SK-N-MC (cell line): ENCODE measurements at places on chromosomes 7 and 10.

DNA sequence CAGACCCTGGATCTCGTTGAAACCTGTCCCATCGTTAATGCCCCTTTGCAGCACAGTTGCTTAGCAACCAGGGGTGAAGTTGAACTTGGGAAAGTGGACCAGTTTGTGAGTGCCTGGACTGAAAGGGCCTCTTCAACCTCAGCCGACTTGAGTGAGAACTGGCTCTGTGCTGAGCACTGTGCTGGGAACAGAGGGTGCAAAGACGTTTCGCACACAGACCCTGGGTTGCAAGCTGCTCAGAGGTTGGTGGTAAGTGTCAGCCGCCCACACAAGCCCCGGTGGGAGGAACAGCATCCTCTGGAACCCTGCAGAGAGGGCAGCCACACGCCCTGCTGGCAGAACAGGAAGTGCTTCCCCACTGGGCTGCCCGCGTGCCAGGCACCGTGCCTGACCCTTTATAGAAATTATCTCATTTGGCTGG, 89.2 kb downstream of the CARD11 start:
- DNase-seq, result no peak

GRCh38 chr10:86070278-86070677, 296.3 kb downstream of the GRID1 start:
- DNase-seq, result no peak

- DNase-seq, result no peak
Observed at GRCh38 chr10:53754596-53755250, 982.1 kb upstream of the MBL2 start.

GRCh38 chr10:91980319-91980718, 56.7 kb downstream of the BTAF1 start:
- no peak for DNase-seq

GRCh38 chr7:110759069-110759468, 331.9 kb upstream of the LRRN3 start:
- DNase-seq, result no peak

GRCh38 chr7:104929921-104930320, 84.1 kb upstream of the KMT2E start:
- no peak for DNase-seq

- DNase-seq, result no peak
Observed at GRCh38 chr7:1886361-1887064, 216.4 kb downstream of the ELFN1 start.

DNA sequence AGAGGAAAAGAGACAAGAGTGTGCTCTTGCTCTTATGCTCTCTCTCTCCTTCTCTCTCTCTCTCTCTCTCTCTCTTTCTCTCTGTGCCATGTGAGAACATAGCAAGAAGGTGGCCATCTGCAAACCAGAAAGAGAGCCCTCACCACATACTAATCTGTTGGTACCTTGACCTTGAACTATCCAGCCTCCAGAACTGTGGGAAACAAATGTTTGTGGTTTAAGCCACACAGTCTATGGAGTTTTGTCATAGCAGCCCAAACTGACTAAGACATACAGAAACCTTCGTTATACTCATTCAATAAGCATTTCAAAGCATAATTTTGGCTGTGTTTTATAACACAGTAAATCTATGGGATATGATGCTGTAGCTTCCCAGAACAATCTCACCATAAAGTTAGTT, 56.4 kb upstream of the PLPP4 start:
- no peak for DNase-seq

DNA sequence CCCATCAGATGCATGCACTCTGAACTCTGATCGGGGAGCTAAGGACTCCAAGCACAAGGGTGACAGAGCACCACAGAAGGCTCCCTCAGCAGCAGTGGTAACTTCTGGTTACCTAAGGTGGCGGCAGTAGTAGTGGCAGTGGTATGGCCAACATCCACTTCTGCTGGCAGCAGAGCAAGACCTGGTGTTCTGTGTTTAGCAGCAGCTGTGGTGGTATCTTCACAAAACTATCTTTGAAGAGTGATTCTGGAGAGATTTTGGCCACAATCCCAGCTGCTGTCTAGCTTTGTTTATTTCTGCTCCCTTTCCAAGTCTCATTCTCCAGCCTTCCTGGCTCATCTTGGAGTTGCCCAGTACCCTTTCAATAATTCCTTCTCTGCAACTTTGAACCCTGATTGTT, 102.4 kb upstream of the LRGUK start:
- DNase-seq, result no peak

GRCh38 chr10:125084614-125085257, 75.6 kb downstream of the CTBP2 start:
- no peak for DNase-seq

DNA sequence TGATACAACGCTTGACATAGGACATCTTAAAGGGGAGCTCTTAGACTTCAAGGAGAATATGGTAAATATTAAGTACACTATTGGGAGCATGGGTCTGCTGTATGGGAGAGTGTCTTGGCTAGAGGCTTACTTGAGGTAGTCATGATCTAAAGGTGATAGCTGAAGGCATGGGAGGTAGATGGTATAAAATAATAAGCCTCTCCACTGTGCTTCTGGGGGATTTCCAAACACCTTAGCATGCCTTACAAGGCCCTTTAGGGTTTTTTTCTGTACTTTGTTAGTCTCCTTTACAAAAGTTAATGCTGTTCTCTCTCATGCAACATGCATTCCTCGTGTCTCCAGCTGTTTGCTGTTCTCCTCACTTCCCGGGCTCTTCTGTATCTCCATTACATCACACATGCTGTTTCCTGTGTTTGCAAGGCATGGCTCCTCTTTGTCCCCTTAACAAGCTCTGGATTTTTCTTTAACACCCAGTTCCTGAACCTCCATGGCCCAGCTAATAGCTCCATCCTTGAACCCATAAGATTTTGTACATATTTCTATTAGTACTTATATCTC, 449.7 kb downstream of the AUTS2 start:
- DNase-seq, result no peak

DNA sequence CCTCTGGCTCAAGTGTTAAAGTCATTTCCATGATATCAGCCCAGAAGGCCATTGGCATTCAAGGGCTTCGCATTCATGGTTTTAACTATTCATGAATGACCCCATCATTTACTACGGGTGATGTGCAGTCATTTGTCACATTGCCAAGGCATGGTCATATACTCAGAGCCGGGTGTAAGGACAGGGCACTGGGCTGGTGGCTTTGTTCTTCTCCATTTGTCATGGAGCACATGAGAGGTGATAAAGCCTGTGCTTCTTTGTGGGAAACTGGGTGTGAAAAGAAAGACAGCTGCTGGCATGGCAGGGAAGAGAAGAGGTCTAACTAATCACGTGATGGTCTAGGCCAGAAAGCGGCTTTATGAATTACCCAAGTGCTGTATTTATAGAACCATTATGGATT, 132.2 kb upstream of the PLXNA4 start:
- DNase-seq, result no peak

GRCh38 chr7:46713868-46714596, 793.0 kb upstream of the IGFBP3 start:
- no peak for DNase-seq

DNA sequence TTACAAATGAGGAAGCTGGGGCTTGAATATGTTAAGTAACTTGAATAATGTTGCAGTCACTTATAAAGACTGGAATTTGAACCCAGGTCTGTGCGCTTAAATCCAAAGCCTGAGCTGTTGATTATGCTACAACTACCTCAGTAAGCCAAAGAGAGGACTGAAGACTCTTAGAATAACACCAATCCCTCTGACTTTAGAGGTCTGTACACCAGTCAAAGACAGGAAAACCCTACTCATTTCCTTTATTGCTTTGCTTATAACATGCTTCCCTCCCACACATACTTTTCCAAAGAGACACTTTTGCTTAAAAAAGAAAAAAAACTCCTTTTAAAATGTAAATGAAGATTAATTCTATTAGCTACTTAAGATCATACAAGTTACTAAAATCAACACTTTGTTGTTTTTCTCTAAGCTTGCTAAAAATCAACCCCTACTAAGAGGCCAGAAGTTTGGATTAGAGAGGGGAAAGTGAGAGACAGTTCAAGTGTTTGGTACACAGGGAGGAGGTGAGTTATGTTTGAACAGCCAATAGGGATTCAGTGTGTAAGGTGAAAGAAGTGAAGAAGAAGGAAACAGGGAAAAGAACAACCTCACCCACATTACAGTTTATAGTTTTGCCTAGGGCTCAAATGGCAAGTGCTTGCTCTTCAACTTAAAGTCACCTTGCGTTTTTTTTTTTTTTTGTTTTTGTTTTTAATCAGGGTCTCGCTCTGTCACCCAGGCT, 74.8 kb downstream of the MDH2 start:
- DNase-seq, result no peak

DNA sequence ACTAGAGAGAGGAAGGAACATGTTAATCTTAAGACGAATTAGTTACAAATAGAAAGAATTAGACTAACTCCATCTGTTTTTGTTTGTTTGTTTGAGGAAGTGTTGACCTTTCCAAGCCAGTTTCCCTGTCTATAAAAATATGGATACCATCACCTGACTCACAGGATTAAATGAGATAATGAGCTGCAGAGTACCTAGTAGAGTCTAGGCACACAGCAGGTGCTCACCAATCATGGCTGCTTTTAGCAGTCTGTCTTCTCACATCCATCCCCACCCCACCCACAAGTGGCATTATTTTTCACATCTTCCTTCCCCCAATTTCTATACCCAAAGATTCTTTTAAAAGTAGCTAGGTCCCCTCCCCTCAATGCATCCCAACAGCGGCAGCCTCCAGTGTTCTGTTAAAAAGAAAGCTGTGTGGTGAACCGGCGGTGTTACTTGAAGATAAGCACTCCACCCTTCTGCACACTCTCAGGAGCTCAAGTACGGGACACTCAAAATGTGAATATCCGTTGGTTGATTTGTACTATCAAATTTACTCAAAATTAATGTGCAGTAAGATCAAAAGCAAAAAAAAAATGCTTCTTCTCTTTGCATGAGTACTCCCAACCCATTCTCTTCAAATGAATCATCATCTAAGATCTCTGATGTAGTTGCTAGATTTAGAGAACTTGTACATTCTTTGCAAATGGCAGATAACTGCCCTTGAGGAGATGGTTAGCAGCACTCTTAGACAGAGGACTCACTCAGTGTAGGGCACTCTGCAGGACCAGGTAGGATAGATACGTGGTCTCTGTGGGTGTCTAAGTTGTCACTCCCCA, 145.4 kb upstream of the ASAH2 start:
- DNase-seq, result no peak

- peak; percentile 18 for DNase-seq
Observed at GRCh38 chr7:84492098-84493034, 297.8 kb upstream of the SEMA3A start.

DNA sequence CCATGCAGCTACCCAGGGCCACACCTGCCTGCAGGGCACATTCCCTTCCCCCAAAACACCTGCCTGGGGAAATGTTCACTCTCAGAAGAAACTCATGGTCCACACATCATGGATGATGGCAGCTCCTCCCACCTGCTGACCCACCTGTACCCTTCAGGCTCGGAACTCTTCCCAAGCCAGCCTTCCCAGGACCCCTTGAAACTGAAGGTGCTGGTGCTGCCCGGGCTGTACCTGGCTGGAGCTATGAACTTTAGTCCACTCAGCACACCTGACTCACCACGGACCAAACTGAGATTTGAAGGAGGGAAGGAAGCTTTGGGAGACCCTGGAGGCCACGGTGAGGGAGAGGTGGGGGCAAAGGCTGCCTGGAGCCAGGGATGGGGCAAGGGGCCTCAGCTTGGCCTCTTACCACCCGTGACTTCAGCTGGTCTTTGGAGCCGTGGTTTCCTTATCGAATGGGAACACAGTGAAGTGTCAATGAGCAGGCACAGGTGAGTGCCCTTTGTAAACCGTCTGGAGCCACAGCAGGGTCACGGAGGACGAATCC, 30.1 kb upstream of the INPP5A start:
- DNase-seq, result no peak

- no peak for DNase-seq
Observed at GRCh38 chr10:100827819-100828737, 82.7 kb downstream of the PAX2 start.

DNA sequence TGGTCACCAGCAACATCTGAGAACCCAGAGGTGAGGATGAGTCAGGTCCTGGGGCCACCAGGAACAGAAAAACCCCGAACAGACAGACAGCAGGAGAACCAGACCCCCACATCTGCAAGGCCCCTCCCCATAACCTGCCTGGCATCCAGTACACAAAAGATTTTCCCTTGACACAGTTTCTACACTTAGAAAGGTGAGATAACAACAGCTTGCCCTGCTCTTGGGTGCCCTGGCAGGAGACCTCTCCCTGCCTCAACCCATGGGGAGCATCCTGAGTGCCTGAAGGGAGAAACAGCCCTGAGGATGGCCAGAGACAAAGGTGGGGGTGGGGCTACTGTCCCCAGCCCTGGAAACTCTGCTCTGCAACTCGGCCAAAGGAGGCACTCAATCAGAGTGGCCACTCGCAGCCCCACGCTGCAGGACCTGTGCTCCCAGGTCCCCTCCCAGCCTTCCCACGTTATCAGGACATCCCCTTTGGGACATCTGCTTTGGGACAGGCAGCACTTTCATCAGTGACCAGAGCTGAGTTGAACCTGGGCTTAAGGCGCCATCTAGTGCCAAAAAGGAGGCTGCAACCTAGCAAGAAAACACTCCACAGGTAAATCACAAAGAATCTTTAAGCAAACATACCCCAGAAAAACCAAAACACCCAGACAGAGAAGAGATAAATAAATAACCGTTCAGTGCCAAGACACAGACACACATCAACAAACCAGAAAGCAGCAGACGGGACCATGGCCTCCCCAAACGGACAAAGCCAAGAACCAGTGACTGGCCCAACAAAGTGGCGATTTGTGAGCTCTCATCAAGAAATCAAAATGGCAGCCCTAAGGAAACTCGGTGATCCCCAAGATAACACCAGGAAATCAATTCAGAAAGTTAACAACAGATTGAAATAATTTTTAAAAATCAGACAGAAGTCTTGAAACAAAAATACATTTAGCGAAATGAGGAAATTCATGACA, 233.7 kb downstream of the PTPRN2 start:
- DNase-seq, result no peak

DNA sequence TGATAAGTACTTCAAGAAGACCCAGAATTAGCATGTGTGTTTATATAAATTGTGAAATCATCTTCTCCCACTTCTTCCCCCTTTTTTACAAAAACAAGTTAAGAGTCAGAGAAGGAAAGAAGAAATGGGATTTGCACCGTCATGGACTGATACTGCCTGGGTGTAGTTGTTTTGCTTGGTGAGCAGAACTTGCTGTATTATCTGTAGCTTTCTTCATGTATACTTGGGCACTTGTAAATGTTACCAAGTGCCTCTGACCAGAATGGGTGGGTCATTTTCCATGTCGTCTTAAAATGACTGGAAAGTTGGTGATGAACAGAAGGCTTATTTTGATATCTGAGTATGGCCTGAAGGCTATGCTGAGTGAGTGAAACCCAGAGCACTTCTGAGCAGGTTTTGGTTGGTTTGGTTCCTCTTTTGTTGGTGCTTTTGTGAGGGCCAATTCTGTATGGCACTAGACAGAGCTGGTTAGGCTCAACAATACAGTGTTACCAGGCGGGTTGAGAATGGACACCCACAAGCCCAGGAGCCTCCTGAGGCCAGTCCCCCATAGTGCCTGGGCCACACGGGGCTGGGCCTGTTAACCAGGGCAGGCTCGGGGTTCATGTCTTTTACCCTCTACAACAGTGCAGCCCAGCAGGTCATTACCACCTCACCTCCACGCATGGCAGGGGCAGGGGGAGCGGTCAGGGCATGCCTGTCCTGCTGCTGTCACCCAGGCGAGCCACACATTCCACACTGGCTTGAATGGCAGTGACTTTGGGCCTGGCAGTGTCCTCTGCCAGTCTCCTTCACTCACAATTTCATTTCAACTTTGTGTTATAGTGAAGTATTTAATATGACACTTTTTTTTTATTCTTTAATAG, 115.1 kb downstream of the CCNY start:
- DNase-seq, result no peak

- no peak for DNase-seq
Observed at GRCh38 chr10:28984431-28984830, 304.4 kb upstream of the LYZL1 start.
